GM23338 (cell line): ENCODE measurements at places on chromosomes 4 and X.
A peak's percentile ranks its signal among the peaks of the same experiment; 100 is the strongest.

DNA sequence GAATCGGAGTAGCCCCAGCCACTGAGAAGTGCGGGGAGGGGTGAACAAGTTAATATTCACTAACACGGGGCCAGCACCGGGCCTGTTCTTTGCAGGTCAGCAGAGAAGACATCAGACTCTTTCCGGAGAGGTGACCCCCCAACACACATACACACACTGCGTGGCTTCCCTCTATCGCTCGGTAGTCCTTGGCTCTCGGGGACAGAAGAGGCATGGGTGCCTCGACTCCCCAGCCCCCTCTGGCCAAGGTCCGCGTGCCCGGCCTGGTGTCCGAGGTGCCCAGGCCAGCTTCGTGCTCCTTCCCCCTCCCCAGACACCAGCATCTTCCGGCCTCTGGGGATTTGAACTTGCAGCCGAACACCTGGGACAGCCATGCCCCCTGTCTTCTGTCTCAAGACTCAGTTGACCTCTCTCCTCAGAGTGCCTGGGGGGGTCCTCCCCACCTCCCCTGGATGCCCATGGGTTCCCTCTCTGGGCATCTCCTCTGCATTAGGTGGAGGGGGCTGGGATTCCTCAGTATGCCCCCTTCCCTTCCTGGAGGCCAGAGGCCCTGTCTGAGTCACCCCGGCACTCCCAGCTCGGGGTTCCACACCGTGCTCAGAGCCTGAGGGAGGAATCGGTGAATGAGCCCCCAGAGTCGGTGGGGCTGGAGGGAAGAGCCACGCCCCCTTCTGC is 104.5 kb downstream of the SORCS2 start:
- H3K27me3 ChIP-seq: no peaks in the 10 kb centered on the region
- no peak for DNase-seq
- H3K27ac ChIP-seq: no peak overlapping the region

DNA sequence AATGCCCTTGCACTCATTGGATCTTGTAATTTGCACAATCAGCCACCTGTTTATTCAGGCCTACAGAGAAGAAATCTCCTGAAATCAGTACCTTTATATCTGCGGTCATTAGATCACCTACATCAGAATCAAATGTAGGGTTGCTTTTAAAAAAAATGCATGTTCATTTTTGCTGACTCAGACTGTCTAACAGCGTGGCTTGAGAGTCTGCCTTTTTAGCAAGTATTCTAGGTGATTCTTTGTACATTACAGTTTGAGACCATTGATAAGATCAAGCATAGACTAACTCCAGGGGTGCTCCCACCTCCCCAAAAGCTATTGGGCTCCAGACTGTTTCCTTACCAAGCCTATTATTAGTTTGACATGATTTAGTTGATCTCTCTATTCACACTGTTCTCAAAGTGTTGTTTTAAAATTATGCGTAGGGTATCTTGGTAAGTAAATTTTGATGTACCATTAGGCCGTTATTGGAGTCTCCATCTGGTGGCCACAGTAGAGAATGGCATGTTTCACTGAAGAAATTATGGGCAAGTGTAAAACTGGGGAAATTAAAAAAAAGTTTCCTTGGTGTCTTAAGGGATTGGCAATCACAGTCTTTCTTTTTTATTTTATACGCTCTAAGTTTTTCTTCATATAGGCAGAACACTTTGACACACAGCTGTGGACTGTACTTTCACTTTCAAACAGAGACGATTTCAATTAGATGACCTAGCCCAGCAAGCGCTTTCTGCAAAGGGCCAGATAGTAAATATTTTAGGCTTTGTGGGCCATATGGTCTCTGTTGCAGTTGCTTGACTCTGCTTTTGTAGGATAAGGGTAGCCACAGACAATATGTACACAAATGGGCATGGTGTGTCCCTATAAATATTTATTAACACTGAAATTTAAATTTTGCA is 33.7 kb upstream of the MSL3 start:
- no peak overlapping the region for H3K4me3 ChIP-seq
- H3K4me1 ChIP-seq: no peaks in the 10 kb centered on the region
- no peak overlapping the region for H3K27ac ChIP-seq
- DNase-seq: peak; percentile 21
- no peaks in the 10 kb centered on the region for H3K27me3 ChIP-seq

DNA sequence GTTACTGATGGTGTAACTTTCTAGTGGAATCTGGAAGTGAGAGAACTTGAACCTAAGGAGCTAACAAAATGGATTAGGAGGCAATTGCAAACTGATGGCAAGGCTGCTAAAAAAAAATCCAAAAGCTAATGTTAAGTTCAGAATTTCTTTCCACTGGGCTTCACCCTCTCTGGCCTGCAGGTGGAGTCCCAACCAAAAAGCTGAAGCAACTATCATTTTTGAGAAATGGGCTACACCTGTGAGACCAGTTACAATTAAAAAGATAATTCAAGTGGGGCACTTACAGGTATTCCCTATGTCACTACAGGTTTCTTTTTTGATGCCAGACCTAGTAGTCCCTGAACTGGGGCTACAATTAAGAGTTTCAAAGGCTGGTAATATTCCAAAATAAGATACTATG is 142.1 kb upstream of the FTHL17 start:
- H3K27me3 ChIP-seq: no peaks in the 10 kb centered on the region
- peak; percentile 27 for DNase-seq
- H3K36me3 ChIP-seq: no peaks in the 10 kb centered on the region

GRCh38 chrX:154489182-154489581 is 1.2 kb downstream of the SLC10A3 start:
- H3K4me3 ChIP-seq: no peak overlapping the region
- H3K36me3 ChIP-seq: no peaks in the 10 kb centered on the region
- H3K27me3 ChIP-seq: no peaks in the 10 kb centered on the region
- no peak overlapping the region for H3K27ac ChIP-seq
- H3K4me1 ChIP-seq: no peaks in the 10 kb centered on the region
- DNase-seq: no peak

DNA sequence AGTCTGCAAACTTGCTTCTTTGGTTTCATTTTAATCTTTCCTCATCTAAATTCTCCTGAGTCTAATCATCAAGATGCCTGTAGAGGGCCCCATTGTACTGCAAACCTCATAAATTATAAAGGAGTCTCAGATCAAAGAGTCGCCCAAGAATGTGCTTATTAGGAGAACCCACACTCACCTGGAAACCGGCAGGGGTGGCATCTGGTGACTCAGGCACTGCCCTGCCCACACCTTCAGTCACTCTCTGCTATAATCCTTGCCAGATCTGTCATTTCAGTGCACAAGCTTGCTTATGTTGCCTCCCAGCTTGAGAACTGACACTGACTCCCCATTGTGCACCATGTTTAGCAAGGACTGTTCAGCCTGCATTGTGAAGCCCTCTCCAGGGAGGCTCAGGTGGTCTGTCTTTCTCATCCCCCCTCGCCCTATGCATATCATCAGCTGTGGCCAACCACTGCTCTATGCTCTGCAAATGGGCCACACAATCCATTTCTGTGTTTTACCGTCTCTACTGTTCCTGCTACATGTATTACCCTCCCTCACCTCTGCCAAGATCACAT is 12.4 kb downstream of the EPGN start:
- H3K4me1 ChIP-seq: peaks cover 14% of the 10 kb centered on the region; the same call in 1 of the 2 replicates
- H3K27ac ChIP-seq: no peak overlapping the region
- no peaks in the 10 kb centered on the region for H3K36me3 ChIP-seq

DNA sequence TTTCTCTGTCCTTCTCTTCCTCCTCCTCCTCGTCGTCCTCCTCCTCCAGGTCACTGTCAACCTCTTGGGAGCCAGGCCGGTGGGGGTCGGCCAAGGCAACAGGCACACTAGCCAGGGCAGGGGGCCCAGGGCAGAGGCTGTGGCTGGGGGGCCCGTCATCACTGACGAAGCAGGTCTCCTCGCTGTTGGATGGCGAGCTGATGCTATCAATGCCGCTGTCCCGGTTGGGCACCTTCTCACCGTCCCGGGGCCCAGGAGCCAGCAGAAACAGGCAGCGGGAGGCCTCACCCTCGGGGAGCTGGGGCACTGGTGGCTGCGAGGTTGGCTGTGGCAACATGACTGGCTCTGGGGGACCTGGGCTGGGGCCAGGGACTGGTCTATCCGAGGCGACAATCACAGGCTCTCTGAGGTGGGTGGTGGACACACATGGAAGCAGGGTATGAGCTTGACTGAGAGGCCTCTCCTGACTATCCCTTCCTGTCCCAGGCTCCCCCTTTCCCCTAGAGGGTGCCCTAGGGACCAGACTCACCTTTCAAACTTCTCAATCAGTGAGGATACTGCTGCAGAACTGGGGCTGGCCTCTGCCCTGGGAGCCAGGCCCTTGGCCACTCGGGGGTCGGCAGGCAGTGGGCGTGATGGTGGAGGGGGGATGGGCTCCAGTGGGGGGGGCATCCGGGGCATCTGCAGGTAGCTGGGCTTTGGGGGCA is 25.8 kb downstream of the FGD1 start:
- no peak overlapping the region for H3K4me3 ChIP-seq
- no peak overlapping the region for H3K27ac ChIP-seq
- no peaks in the 10 kb centered on the region for H3K36me3 ChIP-seq
- no peak for DNase-seq
- no peaks in the 10 kb centered on the region for H3K27me3 ChIP-seq
- no peaks in the 10 kb centered on the region for H3K4me1 ChIP-seq

GRCh38 chrX:45715748-45716147 is 515.1 kb upstream of the DIPK2B start:
- no peaks in the 10 kb centered on the region for H3K36me3 ChIP-seq
- no peak overlapping the region for H3K27ac ChIP-seq
- H3K4me3 ChIP-seq: no peak overlapping the region
- no peaks in the 10 kb centered on the region for H3K27me3 ChIP-seq

GRCh38 chr4:122379239-122379638 is 428 bp downstream of the ADAD1 start:
- DNase-seq: no peak
- H3K4me3 ChIP-seq: no peak overlapping the region
- no peaks in the 10 kb centered on the region for H3K4me1 ChIP-seq
- no peaks in the 10 kb centered on the region for H3K27me3 ChIP-seq

DNA sequence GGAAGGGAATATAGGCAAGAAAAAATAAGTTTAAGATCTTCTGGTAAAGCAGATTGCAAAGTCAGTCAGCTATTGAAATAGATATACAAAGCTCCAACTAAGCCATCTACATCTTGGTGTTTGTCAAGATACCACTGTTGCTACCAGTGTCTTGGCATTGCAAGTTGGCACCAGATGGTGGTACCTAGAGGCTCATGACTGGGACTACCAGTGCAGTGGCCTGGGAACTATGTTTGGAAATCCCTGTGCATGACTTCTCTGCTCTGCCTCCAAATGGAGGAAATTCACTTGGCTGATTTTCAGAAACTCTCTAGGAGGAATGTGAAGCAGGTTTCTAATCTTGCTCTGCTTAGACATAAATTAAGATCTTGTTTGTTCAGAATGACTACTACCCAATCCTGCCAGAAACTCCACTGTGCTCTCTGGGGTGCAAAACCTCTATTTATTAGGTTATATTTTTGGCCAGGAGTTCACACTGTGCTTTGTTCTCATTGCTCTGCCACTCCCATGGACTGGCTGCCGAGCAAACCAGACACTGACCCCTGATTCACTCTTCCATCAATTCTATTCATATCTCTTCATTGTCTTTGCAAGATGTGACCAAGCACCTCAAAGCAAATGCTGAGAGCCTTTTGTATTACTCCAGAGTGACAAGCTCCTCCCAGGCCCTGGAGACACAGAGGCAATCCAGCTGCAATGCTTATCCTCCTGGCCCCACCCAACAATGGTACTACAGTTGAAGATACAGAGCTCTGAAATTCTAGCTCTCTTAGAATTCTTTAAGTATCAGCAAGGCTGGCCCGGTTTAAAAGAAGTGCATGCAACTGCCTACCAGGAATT is 272.3 kb upstream of the FGF16 start:
- no peaks in the 10 kb centered on the region for H3K4me1 ChIP-seq
- H3K4me3 ChIP-seq: no peak overlapping the region
- H3K36me3 ChIP-seq: no peaks in the 10 kb centered on the region
- no peaks in the 10 kb centered on the region for H3K27me3 ChIP-seq
- no peak overlapping the region for H3K27ac ChIP-seq

- no peak overlapping the region for H3K27ac ChIP-seq
- DNase-seq: no peak
- no peaks in the 10 kb centered on the region for H3K27me3 ChIP-seq
- H3K36me3 ChIP-seq: no peaks in the 10 kb centered on the region; the same call in 1 of the 2 replicates
Observed at GRCh38 chr4:7172508-7172907, 19.8 kb upstream of the SORCS2 start.

DNA sequence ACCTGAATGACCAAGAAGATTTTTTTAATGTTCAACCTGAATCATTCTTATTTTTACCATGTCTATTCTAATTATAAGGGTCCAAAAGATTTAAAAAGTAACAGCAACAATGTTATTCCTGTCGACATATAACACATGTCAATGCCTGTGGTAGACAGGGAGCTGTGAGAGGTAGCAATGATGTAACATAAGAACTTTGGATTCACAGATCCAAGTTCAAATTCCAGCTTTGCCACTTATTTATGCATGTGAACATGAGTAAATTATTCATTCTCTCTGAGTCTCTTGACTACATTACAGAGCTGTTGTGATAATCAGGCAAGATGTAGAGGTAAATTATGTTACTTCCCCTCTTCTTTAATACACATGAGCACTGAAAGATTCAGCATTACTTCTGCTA is 54.5 kb downstream of the KLHL8 start:
- no peaks in the 10 kb centered on the region; the same call in 1 of the 2 replicates for H3K4me1 ChIP-seq
- H3K4me3 ChIP-seq: no peak overlapping the region
- no peaks in the 10 kb centered on the region for H3K27me3 ChIP-seq
- no peak overlapping the region for H3K27ac ChIP-seq

DNA sequence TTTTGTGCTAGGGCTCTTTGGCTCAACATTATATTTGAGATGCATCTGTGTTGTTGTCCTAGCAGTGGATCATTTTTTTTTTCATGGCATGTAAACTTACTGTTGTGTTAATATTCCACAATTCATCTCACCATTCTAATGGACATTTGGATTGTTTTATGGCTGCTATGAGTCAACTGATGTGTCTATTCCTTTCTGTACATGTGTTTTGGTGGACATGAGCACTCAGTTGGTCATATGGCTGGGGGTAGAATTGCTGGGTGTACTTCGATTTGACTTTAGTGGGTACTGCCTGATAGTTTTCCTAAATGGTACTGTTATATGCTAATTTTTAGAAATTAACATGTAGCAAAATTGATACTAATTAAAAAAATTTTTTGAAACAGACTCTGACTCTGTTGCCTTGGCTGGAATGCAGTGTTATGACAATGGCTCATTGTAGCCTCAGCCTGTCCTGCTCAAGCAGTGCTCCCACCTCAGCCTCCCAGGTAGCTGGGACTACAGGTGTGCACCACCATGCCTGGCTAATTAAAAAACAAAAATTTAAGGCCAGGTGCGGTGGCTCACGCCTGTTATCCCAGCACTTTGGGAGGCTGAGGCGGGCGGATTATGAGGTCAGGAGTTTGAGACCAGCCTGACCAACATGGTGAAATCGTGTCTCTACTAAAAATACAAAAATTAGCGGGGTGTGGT is 9.0 kb downstream of the FAM193A start:
- no peak for DNase-seq
- no peak overlapping the region for H3K27ac ChIP-seq
- H3K4me1 ChIP-seq: no peaks in the 10 kb centered on the region
- no peak overlapping the region for H3K4me3 ChIP-seq
- H3K36me3 ChIP-seq: no peaks in the 10 kb centered on the region
